ENCODE measurements at places on chromosomes 6 and 20.

DNA sequence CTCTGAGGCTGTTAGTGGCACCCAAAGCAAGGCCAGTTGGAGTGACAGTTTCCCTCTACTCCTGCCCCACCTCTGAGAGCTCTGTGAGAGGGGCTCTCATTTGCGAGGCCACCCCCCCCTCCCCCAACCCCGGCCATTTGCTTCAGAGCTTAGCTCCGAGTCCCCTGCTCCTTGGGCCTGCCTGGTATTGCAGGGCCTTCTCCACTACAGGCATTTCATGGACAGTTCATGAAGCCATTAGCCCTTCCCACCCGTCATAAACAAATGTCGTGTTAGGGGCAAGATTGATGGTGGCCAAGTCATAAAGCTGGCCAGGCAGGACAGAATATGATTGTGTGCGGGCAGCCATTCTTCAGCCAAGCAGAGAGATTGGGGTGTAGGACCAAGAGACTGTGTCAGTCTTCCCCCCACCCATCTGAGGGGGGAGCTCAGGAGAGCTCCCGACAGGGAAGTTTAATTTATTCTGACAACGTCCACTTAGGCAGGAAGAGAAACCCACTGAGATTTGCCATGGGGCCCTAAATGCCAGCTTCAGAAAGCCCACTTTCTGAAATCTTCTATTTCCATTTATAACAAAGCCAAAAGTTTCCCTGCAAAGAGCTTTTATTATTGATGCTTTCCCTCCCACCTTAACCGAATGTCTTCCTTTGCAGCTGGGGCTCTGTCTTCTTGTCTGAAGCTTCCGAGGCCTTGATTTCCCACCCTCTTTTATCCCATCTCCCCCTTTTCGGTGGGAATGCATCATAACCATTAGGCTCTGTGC, 7.2 kb downstream of the FOXC1 start:
- DNase-seq = no peak

- no peak for DNase-seq
Observed at GRCh38 chr20:53080969-53081871, 109.1 kb downstream of the TSHZ2 start.

GRCh38 chr6:15452182-15452941, 206.5 kb downstream of the JARID2 start:
- DNase-seq = no peak

DNA sequence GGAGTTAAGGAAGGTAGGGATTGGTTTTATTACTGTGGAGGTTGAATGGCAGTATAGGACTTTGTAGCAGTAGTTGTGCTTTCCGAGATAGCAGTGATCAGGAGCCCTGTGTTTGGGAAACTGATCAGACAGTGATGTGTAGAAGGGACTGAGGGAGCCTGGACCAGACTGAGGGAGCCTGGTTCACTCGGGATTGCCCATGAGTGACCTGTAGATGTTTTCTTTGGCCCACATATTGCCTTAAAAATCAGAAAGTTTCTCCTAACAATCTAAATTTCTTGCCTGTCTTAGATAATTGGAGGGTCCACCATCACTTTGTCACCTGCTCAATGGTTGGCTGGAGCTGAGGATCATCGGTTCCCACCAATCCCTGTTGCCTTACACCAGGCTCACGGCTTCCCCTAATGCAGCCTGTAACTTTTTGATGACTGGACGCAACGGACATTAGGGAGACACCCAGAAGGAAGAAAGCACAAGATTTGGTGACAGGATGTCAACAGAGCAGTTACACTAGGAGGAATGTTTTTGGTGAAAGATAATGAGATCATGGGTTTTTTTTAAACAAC, 1.1 kb downstream of the CDS2 start:
- no peak for DNase-seq

DNA sequence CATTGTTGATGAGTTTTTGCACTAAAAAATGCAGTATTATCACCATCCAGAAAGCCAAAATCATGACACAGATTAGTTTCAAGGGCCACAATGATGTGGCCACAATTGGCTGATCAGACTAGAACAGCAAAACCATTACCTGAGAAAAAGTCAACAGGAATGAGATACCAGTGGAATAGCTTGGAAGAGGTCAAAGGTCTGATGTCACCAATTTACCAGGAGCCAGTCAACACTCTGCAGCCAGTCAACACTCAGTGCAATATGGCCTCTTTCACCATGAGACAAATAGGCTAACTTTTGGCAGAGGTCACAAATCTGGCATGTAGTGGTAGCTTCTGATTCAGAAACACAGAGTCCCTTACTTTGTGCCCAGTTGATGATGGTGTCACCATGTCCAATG, 7.5 kb upstream of the ASIP start:
- no peak for DNase-seq

- no peak for DNase-seq
Observed at GRCh38 chr6:75657327-75657726, 55.6 kb downstream of the SENP6 start.

GRCh38 chr6:6176127-6176526, 144.3 kb downstream of the F13A1 start:
- no peak for DNase-seq

- no peak for DNase-seq
Observed at GRCh38 chr20:13271098-13271497, 50.0 kb downstream of the ISM1 start.
